H1 (cell line): ENCODE measurements at places on chromosomes 6 and 20.
A peak's percentile ranks its signal among the peaks of the same experiment; 100 is the strongest.

- no peaks in the 10 kb centered on the region for H3K36me3 ChIP-seq
- H3K27ac ChIP-seq = no peak overlapping the region
- H3K4me1 ChIP-seq = peaks cover 1% of the 10 kb centered on the region; the same call in 1 of the 2 replicates
- H3K27me3 ChIP-seq = no peaks in the 10 kb centered on the region
Observed at GRCh38 chr20:50719328-50719727, 12.1 kb upstream of the PARD6B start.

DNA sequence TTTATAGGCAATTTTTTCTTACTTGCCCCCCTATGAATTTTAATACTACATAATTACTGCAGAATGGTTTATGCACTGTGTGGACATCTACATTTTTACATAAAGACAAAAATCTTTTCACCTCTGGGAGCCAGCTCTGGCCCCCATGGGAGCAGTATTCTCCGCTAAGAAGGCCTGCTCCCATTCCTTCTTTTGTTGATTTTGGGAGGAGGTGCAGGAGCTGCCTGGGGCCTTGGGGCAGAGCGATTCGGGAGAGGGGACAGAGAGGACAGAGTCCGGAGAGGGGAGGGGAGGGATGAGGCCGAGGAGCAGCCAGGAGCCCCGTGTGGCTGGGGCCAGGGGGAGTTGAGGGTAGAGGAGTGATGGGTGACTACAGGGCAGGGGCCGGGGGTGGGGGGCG, 452.0 kb downstream of the PREX1 start:
- no peaks in the 10 kb centered on the region; the same call in 1 of the 2 replicates for H3K27me3 ChIP-seq
- no peak for DNase-seq
- H3K27ac ChIP-seq = no peak overlapping the region

- H3K4me1 ChIP-seq = peaks cover 20% of the 10 kb centered on the region; the same call in 1 of the 2 replicates
- H3K4me3 ChIP-seq = no peak overlapping the region
- H3K27me3 ChIP-seq = no peaks in the 10 kb centered on the region
Observed at GRCh38 chr20:3811467-3812258, 8.7 kb upstream of the AP5S1 start.

DNA sequence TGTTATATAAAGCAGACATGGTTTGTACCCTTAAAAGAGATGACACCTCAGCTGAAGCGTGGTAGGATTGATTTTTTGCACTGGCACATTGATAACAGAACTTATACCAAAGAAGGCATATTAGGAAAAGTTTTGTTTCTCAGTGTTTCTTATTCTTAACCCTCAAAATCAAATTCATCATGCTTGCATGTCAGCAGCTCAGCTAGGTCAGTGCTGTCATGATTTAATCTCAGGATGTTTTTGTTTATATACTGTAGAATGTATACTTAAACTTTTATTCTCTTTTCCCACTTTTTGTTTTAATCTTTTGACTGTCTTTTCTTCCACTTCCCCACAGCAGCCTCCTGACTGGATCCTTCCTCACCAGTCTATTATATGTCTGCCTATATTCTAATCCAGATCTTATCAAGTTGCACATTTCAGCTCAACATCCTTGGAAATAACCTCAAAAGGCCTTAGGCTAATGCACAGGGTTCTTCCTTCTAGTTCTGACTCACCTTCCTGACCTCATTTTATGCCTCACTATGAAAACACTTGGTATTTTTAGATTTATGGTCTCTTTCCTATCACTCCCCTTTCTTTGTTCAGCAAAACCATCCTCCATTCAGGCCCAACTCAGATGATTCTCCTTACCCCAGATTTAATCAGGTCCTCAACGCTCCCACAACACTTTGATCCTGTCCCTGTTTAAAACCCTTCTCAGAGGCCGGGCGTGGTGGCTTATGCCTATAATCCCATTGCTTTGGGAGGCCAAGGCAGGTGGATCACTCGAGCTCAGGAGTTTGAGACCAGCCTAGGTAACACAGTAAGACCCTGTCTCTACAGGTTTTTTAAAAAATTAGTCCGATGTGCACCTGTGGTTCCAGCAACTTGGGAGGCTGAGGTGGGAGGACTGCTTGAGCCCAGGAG, 7.2 kb downstream of the HEBP2 start:
- no peak for DNase-seq
- peaks cover 40% of the 10 kb centered on the region for H3K36me3 ChIP-seq
- no peak overlapping the region for H3K27ac ChIP-seq
- H3K27me3 ChIP-seq = no peaks in the 10 kb centered on the region
- H3K4me1 ChIP-seq = no peaks in the 10 kb centered on the region
- no peak overlapping the region for H3K4me3 ChIP-seq

GRCh38 chr6:20169119-20169557, 43.1 kb downstream of the MBOAT1 start:
- no peak overlapping the region for H3K4me3 ChIP-seq
- no peak overlapping the region for H3K27ac ChIP-seq
- no peaks in the 10 kb centered on the region for H3K4me1 ChIP-seq
- DNase-seq = no peak
- no peaks in the 10 kb centered on the region for H3K27me3 ChIP-seq
- H3K36me3 ChIP-seq = no peaks in the 10 kb centered on the region

DNA sequence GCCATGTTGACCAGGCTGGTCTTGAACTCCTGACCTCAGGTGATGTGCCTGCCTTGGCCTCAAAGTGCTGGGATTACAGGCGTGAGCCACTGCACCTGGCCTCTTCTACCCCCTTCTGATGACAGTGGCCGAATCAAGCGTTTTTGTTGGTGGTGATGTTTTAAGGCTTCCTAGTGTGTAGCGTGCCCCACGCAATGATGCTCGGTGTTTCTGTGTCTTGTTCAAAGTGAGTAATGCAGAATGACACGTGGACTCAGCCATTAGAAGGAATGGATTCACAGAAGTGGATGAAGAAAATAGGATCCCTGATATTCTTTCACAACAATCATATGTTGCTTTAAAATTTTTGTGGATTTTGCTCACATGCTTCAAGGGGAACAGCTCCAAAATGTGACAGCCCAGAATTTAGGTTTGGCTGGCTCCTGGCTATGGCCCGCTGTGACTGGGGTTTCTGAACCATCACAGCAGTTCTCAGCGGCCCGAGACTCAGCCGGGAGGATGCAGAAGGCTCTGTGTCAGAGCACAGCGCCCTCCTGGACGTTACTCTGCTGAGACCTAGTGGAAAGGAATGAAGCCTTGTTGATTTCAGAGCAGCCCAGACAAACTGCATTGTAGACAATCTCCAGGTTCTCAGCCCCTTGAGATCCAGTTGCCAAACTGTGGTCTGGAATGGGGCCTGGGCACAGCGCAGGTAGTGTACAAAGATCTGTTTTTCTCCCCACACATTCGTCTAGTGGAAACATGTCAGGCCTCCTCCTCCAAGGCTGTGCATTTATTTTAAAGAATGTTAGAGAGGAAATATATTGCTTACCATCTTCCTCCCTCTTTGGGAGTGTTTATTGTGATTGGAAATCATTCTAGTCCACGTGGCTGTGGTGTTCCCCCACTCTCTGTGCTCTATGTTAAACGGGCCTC, 57.6 kb upstream of the TIAM2 start:
- H3K27me3 ChIP-seq = no peaks in the 10 kb centered on the region
- no peak overlapping the region for H3K27ac ChIP-seq
- no peaks in the 10 kb centered on the region for H3K36me3 ChIP-seq

DNA sequence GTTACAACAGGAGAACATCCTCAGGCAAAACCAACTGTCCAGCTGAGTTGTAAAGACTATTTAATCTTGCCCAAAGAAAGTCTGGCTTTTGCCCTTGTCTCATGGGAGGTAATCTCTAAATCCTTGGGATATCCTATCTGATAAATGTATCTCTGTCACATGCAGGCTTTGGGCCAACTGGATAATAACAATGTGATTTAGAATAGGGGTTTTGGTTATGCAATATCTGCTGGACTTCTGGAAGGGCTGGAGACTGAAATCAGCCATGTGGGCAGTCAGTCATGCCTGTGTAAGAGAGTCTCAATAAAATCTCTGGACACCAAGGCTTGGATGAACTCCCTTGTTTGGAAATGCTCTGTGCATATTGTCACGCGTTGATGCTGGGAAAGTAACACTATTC, 56.3 kb upstream of the PRL start:
- no peaks in the 10 kb centered on the region for H3K36me3 ChIP-seq
- H3K27ac ChIP-seq = no peak overlapping the region

DNA sequence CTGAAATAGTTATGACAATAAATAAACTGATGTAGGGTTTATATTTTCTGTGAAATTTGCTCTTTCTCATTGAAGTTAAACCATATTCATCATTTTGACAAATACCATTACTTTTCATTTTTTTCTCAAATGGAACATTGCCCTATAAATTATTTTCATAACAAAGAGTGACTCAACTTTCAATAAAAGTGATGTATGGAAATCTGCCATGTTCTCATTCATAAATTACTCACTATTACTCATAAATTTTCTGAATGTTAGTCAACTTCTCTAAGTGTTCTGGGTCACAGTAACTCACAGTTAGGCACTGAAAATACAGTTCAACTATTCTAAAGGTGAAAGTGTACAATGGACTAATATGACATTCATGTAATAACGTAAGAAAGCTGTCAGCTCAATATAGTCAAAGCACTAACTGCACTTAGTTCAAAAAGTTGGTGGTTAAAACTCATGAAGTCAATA, 19.0 kb upstream of the STX11 start:
- no peak overlapping the region for H3K27ac ChIP-seq
- DNase-seq = no peak

DNA sequence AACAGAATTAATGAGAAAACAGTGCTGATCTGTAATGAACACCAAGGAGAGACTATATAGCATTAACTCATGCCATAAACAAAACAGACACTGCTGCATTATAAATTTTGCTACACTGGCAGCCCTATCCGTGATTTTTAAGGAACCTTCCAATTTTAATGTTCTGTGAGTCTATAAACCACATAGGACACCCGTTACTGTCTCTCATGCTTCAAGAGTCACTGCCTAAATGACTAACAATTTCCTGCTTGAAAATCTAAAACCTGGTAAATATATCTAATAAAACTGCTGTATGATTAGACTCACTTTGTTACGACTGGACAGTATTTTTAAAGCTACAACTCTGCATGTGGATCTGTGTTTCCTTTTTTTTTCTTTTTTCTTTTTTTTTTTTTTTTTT, 8.7 kb downstream of the CHD6 start:
- no peak overlapping the region for H3K4me3 ChIP-seq
- H3K27ac ChIP-seq = no peak overlapping the region
- H3K4me1 ChIP-seq = peaks cover 2% of the 10 kb centered on the region; the same call in 1 of the 2 replicates
- no peaks in the 10 kb centered on the region for H3K36me3 ChIP-seq
- no peak for DNase-seq

DNA sequence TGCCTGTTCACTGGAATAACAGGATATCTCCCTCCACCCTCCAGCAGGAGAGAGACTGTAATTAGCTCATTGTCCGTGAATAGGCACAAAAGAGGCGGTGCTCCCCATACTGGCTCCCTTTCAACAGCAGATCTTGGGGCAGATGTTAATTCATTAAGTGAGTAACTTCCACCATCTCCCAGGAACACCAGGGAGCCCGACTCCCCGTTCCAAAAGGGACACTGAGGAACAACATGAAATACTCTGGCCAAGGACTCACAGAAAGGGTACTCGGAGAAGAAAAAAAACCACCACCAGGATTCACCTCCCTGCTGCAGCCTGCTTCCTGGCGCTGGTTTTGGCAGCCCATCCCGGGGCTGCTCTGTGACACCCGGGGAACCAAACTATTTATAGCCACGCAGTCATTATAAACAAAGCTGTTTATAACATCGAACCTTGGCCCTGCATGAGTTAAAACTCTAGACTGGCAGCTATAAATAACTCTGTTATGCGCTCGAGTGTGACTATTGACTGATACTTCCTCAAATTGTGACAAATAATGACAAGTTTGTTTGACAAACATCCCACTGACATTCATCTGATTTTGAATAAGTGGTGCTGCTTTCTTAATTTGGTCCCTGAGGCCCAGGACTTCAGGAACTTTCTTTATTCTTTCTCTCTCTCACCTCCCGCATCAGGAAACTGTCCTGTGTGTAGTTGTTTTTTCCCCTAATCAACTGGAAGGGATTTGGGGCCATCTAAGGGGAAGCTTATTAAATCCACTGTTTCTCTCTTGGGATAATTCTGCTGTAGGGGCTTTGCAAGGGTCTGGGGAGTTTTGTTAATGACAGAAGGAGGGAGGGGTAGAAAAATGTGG, 521.6 kb downstream of the CD83 start:
- H3K27me3 ChIP-seq = no peaks in the 10 kb centered on the region
- no peaks in the 10 kb centered on the region for H3K36me3 ChIP-seq
- no peak overlapping the region for H3K4me3 ChIP-seq
- peak overlapping the region; percentile 23; the same call in 1 of the 2 replicates for H3K27ac ChIP-seq
- DNase-seq = peak; percentile 50
